ENCODE measurements at places on chromosomes 5 and 9.

DNA sequence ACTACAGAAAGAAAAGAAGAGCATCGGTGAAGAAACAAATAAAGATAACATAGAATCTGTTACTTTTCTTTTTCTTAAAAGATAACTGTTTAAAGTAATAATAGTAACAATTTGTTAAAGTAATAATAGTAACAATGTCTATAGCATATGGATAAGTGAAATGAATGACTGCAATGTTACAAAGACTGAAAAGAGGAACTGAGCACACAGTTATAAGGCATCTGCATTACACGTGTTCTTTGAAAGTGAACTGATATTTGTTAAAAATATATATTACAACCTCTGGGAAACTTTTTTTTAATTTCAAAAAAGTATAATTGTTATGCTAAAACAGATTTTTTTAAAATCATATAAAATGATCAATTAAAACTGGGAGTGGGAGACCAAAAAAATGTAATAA is 88.4 kb upstream of the FST start:
- no peak for DNase-seq

GRCh38 chr9:93290495-93291434 is 106.8 kb downstream of the WNK2 start:
- DNase-seq: no peak

DNA sequence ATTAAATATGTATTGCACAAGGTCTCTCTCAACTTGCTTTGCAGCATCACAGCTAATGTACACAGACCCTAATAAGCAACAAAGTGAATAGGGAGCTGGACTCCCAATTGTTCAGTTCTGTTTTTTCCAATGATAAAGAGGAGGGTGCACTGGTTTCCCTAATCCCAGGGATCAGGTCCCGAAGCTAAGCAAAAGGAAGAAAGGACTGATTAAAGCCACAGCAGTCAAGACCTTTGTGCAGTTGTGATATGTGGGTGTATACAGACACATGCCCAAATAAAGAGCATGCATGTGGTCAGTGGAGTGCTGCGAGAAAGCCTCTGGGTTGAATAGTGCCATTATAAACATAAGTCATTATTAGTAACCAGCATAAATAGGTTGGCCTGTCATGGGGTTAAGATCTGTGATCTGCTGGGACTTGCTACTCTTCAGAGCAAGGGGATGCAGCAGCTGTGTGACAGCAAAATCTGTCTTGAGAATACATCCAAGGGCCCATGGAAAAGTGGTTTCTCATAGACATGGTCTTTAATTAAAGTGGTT is 1863.1 kb upstream of the WWC1 start:
- no peak for DNase-seq

DNA sequence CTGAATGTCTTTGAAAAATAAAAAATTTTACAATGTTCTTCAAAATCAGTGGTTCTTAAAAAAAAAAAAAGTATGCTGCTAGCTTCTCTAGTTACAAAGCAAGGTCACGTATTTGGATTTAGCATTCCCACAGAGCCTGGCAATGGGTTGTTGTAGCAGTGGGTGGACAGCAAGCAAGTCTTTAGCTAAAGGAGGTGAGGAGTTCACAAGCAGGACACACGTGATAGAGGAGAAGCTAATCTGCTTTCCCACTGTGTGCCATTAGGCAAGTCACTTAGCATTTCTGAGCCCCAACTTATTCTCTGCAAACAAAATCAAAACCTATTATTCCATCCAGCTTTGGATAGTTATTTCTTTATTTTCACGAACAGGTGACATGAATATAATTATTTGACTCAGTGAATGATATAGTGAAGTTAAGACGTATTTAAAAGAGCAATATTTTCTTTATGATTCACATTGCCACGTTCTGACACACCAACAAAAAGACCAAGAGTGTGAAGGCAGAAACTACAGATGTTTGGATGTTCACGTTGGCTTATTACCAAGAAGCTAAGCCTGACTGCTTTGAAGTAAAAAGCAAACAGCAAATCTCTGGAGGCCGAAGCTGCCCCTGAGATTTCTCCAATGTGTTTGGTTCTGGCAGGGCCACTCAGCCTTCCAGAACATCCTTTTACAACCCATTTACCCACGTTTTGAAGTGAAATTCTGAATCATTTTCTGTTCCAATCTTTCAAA is 612.1 kb upstream of the CDH6 start:
- DNase-seq: no peak

DNA sequence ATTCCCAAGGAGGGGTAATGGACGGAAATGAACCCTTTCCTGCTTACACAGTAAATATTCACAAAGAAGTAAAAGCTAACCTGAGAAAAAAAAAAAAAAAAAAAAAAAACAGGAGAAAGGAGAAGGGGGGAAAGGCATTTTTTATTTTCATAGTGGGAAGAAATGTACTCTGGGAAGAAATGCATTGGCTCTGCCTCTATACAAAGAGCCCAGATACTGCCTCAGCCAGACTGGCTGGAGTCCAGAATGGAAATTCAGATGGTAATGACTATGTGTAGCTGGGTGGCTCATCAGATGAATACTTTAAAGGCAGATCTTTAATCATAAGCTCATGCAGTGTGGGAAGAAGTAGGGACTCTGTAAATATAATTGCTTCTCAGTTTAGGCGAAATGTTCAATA is 124.9 kb upstream of the ZNF608 start:
- DNase-seq: no peak

GRCh38 chr5:148309746-148310145 is 2.5 kb upstream of the SPINK7 start:
- no peak for DNase-seq

DNA sequence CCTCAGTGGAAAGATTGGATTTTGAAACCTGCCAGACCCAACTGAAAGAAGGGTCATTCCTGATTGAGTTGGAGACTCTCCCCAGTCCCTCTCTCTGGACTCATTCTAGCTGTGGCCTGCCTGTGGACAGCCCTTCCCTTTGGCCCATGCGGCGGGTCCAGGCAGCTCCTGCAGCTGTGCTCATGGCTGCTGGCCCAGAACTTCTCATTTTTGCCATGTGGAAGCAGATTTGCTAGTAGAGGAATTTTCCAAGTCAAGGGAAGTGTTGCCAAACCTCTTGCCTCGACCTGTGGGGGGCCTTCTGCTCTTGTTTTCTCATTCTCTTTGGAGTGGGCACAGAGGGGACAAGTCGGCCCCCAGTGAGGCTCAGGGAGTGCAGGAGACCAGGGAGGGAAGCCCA is 89.2 kb downstream of the ANKRD33B start:
- DNase-seq: no peak

DNA sequence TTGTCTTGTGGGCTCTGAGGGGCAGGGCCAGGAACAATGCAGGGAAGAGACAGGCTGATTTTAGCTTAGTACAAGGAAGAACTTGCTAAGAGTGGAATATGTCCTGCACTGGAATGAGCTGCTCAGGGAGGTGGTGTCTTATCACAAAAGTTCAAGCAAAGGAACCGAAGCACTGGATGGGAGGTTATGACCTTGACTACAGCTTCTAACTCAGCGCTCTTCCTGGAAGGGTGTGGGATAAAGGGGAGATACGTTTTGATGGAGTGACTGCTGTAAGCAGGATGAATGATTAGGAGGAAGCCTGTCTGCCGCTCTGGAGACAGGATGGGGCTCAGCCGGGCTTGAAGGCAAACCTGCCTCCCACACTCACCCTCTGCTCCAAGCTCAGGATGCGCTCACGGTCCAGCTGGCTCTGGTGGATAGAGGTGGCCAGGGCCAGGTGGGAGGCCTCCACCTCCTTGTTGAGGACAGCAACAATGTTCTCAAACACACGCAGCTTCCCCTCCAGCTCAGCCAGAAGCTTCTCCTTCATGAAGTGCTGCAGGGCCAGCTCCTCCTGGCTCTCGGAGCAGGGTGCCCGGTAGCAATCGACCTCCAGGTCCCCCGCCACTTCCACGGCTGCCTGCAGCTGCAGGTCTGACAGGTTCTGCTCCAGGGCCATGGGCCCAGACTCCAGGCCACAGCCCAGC is 13.5 kb downstream of the TRAF1 start:
- no peak for DNase-seq

DNA sequence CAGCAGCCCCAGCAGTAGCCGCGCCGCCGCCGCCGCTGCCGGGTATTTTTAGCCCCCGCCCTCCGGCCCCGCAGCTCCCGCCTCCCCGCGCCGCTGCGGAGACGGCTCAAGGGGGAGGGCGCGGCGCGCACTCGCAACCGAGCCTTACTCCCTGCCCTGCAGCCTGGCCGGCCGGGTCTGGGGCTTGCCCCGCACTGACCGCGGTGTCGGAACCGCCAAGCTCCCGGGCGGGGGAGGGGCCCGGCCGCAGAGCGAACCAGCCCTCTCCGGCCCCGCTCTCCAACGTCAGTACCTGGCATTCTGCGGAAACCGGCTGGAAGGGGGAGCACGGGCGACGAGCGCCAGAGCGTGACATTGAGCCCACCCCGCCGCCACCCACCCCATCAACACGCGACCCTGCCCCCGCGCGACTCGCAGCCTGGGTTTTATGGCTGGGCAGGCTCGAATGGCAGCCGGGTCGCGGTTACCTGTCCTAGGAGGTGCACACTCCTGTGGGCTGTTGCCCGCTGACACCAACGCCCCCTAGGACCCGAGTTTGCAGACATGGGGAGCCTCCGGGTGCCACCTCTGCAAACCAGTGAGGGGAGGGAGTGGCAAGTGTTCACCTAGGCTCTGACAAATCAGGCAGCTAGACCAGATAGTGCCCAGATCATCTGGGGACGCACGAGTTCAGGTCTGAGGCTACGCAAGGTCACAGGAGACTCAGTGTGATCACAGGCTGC is at the start of gene ACSL6:
Gene ACSL6 (minus strand): TSS at position 37 of the 722 bp plus-strand sequence. CDS start 105 bp downstream, outside the sequence.
- DNase-seq: no peak

- DNase-seq: no peak
Observed at GRCh38 chr5:159763562-159763961, 152.7 kb upstream of the ADRA1B start.

- DNase-seq: no peak
Observed at GRCh38 chr5:53820119-53820801, 259.8 kb downstream of the NDUFS4 start.

- DNase-seq: no peak
Observed at GRCh38 chr5:56480078-56480704, 247.1 kb upstream of the ANKRD55 start.

GRCh38 chr9:129309041-129309430 is 131.0 kb upstream of the IER5L start:
- DNase-seq: no peak

DNA sequence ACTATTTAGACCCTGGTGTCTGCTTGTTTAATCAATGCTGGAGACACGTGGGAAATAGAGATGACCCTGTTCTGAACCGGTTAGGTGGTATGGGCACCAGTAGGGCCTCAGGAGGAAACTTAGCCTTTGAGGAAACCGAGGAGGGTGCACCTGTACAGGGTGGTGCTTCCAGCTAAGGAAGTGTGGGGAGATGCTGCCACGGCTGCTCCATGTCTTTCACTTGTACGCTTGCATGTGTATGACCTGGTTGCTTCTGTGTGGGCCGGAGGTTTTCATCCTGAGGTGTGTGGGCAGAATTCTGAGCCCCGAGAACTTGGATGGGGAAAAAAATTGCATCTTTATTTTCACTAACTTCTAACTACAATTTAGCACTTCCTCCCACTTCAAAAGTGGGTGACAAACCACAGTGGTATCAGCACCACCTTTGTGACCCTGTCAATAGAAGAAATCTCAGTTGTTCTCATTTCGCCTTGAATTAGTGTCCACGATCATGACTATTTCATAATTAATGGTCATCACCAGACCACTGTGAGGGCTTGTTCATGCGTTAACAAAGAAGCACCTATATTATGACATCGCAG is 99.8 kb upstream of the SPATA31C2 start:
- no peak for DNase-seq

DNA sequence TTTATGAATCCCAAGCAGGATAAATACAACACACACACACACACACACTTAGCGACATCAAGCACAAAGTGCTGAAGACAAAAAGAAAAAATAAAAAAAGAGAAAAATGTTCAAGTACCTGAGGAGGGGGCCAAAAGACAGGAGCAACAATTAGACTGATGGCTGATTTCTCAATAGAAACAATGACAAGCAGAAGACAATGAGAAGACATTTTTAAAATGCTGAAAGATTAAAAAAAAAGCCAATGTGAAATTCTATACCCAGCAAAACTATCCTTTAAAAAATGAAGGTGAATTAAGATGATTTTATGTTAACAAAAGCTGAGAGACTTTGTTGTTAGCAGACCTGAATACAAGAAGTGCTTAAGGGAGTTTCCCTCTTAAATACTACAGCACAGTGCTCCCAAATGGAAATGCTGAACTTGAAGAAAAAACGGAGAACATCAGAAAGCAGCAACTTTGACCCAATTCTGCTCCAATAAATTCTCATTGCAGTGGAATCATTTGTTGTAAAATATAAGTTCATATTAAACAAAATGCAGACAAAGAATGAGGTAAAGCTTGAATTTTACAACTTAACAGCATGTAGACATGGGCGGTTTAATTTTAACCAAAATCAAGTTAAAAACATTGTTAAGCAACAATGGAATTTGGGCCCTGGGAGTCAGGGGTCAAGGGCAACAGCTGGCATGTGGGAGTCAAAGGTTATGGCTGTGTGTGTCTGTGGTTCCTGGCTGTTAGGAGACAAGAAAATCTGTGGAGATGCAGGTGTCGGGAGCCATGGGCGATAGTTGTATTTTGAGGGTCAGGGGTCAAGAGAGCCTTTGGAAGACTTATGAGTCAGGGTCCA is 776 bp upstream of the RANBP17 start:
- DNase-seq: no peak

- DNase-seq: no peak
Observed at GRCh38 chr9:90140131-90140818, 502.3 kb downstream of the DIRAS2 start.

- no peak for DNase-seq
Observed at GRCh38 chr5:108467563-108467962, 85.7 kb upstream of the FBXL17 start.

DNA sequence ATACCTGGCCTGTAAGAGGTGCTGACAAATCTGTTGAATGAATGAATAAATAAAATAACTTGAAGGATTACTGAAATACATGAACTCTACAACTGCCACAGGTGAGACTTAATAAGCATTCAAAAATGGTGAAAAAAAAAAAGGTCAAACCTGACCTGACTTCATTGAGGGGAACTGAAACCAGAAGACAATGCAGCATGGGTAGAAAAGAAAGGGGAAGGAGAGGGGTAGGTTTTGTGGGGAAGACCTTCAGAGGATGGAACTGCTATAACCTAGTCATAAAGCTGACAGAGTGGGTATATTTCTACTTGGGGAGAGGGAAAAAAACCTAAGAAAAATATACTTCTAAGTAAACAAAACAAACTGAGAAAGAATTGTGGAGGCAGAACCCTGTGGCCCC is 56.6 kb downstream of the RASEF start:
- no peak for DNase-seq

- DNase-seq: no peak
Observed at GRCh38 chr5:143083006-143083405, 312.8 kb downstream of the ARHGAP26 start.

GRCh38 chr5:172059661-172060100 is 53.2 kb upstream of the FBXW11 start:
- DNase-seq: no peak

GRCh38 chr5:1222621-1223277 is 2.4 kb upstream of the SLC6A18 start:
- DNase-seq: no peak

DNA sequence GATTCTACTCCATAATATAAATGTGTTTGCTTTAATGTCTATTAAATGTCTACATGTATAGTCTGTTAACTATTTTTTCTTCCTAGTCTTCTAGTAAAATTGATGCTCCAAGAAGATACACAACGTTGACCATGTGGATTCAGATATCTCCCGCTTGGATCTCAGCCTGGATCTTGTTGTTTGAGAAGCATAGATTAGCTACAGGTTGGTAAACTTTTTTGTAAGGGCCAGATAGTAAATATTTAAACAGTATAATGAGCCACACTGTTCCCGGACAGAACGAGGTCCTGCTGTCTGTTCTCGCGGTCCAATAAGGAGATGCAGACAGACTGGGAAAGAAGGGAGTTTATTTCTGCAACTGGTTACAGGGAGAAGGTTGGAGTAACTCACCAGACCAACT is 86.2 kb upstream of the IL12B start:
- no peak for DNase-seq
